ENCODE measurements at places on chromosomes 5 and 9.

GRCh38 chr5:178557416-178557815 is 32.8 kb downstream of the COL23A1 start:
- DNase-seq, result no peak

DNA sequence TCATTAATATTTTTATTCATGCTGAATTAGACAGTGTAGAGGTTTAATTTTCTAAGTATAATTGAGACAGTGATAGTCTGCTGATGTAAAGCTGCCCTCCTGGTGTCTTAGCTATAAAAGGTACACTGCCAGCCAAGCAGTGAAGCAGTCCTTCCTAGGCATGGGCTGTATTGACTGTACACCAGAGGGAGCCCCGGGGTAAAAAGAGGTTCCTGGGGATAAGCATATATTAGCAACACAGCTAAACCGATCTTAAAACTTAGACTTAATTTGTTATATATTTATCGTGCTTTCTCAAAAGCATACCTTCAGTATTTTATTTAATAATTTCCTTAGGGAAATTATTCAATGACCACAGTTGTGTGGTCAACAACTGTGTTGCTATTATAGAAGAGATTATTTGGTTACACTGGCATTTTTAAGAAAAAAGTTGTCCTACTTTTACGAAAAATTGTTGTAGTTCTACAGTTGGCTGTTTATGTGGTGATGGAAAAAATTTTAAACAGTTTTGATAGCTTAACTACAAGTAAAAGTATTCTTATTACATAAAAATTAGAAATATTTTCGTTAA is 68.8 kb downstream of the ELL2 start:
- no peak for DNase-seq

- DNase-seq, result no peak
Observed at GRCh38 chr5:95863383-95863757, 40.8 kb upstream of the GLRX start.

DNA sequence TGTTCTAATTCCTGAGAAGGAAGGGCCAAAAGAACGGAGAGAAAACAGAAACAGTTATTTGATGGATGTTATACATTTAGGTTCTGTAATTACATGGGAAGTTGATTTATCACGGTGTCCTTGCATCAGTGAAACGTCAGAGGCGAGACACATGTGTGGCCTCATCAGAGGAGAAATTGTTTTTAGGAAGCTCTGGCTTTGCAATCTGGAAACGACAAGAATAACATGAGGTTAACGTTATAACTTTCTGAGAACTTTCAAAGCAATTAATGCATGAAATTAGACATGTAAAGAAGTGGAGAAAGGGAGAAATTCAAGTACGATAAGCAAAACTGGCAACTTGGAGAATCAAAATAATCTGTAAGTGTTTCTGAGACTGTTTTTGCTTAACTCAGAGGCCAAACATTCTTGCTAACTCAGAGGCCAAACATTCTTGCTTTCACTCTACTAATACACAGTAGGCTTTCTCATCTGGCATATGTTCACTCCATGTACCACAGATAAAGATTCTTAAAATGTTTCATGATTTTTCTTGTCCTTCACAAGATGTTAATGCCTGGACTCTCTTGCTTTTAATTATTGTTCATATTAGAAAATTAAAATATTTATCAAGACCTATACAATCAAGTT is 933.0 kb downstream of the TLE4 start:
- DNase-seq, result no peak

DNA sequence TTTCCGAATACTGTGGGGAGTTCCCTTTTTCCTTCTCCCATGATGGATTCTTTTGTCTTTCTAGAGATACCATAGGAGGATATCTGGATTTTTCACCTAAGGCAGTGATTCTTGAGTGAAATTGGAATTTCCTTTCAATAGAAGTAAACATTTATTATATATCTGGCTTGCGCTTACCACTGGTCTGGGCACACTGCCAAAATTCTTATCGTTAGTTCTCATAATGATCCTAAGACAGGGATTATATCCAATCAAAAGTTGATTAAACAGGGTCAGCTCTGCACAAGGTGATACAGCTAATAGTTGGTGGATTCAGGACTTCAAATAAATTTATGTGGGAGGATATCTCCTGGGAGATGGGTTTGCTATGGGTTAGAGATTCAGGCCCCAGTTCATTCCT is 9.6 kb downstream of the TLE4 start:
- DNase-seq, result peak; percentile 23

GRCh38 chr5:170466988-170467707 is 36.7 kb upstream of the KCNIP1 start:
- no peak for DNase-seq

DNA sequence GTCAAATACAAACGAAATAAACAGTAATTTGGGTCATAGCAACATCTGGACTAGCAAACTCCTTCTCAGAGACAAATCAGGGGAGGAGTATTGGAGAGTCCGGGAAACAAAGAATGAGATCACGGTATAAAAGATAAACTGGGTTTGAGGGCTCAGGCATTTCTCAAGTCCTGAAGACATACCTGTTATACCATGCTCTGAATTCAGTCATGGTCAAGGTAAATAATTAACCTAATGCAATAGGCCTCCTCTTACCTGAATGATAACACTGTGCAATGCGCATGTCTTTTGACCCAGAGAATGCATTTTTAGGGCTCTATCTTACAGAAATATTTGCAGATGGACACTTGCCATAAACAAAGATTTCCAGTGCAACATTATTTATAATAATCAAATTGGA is 31.9 kb upstream of the SPDL1 start:
- no peak for DNase-seq

- DNase-seq, result no peak
Observed at GRCh38 chr5:14153071-14153864, 10.1 kb downstream of the TRIO start.

GRCh38 chr9:128945798-128946501 is 1.5 kb downstream of the DOLK start:
- no peak for DNase-seq

GRCh38 chr9:131043646-131044045 is 34.7 kb downstream of the LAMC3 start:
- DNase-seq, result no peak

DNA sequence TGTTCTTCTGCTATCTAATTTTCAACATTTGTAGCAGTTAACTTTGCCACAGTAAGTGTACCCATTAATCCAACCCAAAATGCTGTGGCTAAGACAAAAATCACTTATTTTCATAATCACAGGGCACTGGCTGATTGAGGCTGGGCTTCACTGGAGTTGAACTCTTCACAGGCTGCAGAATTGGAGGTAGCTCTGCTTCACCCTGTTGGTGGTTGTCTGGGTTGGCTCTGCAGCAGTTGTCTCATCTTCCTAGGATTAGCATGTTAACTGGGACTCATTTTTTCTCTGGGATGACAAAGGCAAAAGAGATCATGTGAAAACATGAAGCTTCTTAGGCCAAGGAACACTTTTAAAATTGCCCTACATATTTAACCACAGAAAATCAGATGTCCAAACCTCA is 518.9 kb downstream of the TLR4 start:
- DNase-seq, result no peak

DNA sequence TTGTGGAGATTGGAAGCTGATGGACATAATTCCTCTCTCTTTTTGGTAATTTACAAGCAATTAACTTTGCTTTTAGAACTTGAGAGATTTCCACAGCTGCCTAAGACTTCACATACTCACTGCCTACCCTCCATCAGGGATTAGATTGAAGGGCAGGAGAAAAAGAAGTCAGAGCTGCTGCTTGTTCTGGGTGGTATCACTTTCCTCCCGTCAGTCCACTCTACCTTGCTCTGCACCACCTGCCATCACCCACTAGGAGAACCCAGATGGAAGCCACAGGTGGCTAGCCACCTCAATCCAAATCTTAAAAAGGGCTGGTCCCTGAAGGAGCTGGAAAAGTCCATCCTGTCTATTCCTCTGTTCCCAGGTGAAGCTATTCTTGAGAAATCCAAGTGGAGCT is 10.5 kb downstream of the IRF1 start:
- DNase-seq, result peak; percentile 1

GRCh38 chr5:133145436-133146170 is 93.8 kb downstream of the HSPA4 start:
- no peak for DNase-seq

GRCh38 chr5:29720954-29721353 is 1472.5 kb upstream of the CDH6 start:
- DNase-seq, result no peak

GRCh38 chr9:15416880-15417279 is 5.8 kb upstream of the SNAPC3 start:
- DNase-seq, result peak; percentile 32

- no peak for DNase-seq
Observed at GRCh38 chr9:81410201-81410600, 279.1 kb downstream of the TLE1 start.

DNA sequence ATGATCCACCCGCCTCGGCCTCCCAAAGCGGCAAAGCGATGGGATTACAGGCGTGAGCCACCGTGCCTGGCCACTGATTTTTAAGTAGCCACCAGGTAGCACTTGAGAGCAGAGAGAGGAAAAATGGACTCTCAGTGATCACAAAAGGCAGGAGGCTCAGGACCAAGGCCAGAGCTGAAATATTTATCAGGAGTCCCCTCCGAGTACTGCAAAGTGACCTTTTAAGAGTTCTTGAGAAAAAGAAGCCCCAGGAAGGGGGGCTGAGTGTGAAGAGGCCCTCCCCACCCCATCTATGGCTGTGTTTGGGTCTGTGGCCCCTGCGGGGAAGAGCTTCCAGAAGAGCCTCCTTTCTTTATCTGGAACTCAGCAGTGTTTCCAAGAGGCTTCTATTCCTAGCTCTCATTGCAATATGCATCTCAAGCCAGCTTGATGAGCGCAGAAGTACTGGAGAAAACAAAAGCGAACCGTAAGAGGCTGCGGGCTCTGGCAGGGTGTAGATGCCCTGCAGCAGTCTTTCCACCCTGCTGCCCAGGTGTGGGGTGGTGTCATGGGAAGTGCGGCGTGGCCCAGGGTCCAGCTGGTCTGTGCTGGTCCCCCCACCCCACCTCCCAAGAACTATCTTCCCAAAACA is 75.5 kb upstream of the CDK20 start:
- no peak for DNase-seq

GRCh38 chr9:93902780-93903655 is 52.1 kb downstream of the BARX1 start:
- no peak for DNase-seq

DNA sequence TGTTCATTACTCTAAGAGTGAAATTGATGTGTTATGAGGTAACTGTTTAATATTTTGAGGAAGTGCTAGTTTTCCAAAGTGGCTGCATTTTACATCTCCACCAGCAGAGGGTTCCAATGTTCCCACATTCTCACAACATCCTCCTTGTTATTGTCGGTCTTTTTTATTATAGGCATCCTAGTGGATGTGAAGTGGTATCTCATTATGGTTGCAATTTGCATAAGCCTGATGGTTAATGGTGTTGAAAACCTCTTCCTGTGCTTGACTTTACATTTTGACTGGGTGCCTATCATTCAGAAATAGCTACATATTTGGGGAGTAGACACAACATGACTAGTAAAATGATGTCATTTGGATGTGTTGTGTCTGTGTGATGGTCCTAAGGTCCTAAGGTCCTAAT is 143.6 kb downstream of the MRPS30 start:
- DNase-seq, result no peak

GRCh38 chr5:142945321-142945720 is 175.1 kb downstream of the ARHGAP26 start:
- no peak for DNase-seq

DNA sequence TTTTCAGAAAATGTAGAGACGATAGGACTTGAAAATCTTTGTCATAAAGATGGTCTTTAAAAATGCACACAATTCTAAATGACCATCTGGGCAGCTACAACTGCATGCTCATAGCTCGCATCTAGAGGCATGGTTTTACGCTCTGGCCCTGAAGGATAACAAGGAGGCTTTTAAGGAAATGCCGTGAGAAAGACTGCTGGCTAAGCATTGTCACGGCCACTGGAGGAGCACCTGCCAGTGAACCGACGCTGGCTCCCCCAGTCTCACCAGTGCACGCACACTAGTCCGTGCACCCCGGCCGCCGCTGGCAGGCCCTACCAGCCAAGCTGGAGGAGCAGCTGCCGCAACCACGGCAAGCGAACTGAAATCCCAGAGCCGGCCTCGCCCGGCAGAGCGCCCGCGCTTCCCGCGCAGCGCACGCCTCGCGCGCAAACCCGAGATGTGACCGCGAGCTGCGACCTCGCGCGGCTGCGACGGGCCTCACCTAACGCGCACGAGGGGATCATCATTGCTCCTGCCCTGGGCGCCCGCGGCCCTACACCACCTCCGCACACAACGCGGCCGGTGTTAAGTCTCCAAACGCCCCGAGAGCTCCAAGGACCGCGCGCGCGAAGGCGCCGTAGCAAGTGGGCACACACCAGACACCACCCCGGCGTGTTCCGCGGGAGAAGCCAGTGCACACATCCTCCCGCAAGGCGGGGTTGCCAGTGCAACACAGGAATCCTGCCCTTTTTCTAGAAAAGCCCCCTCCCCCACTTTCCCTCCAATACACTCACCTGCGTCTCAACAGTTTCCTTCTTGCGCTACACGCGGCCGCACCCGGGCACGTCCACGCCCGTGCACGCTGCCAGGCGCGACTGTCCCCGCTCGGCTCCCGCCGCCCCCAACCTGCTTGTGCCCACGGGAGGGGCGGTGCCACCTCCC is 5.3 kb downstream of the ELAVL2 start:
- no peak for DNase-seq

DNA sequence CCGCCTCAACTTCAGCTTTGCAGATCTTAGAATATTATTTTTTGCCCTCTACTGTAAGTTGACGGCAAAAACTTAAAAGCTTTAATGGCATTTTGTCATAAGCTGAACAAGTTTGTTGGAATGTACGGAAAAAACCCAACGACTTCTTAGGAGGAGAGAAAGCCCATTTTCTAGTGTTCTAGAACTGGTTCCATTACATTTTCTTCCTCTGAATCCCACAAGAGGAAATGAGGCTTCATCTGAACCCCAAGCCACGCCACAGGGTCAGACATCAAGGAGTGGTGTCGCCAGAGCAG is 113.7 kb downstream of the LHFPL2 start:
- no peak for DNase-seq

DNA sequence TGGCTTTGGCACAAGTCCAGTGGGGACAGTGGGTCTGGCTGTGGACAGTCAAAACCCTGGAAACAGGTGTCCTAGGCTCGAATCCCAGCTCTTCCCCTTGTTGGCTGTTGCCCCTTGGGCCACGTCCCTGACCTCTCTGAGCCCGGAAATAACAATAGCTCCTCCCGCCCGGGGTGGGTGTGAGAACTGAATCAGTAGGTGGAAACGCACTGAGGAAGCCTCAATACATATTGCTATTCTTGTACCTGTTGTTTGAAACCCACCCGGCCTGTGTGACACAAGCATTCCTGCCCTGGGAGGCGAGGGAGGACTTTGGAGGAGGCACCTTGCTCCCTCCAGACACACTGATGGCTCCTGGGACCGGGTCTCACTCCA is 134.1 kb downstream of the OLFM1 start:
- DNase-seq, result no peak

- DNase-seq, result no peak
Observed at GRCh38 chr5:72597456-72597948, 90.3 kb upstream of the ZNF366 start.

- no peak for DNase-seq
Observed at GRCh38 chr5:1280177-1281037, 14.5 kb downstream of the TERT start.

Measured in CD4-positive, alpha-beta T cell treated with Interleukin-6 at 100 ng/mL for 8 hours (primary cell).